ENCODE measurements at places on chromosomes 13 and 19.

GRCh38 chr13:77333594-77333993, 6.7 kb upstream of the MYCBP2 start:
- DNase-seq = no peak

GRCh38 chr19:57088133-57088532, 31.7 kb upstream of the USP29 start:
- no peak for DNase-seq

GRCh38 chr19:2478278-2478755, 2.4 kb downstream of the GADD45B start:
- no peak for DNase-seq

DNA sequence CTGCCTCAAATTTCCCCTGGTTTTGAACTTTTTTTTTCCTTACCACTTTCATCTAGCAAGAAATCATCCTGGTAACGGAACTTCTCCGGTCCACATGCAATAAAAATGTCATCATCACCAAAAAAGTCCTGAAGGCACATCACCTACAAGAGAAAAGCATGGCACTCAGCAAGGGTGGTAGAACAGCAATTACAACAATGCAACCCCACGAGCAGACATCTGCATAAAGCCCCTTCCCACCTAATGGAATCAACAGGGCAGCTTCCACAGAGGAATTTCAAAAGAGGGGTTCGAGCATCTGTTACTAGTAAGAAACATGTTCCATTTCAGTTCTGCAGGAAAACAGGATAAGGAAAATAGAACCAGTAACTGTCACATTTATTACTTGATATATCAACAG, 183.9 kb downstream of the DCLK1 start:
- DNase-seq = no peak

Data from stimulated activated CD8-positive, alpha-beta memory T cell treated with anti-CD3 and anti-CD28 coated beads, Interleukin-2, amount 100 ng/mL, for 48 hours (primary cell).